ENCODE measurements at places on chromosomes 6 and 20.

GRCh38 chr6:151641028-151641427 lies 147.2 kb downstream of the CCDC170 start:
- DNase-seq: no peak

DNA sequence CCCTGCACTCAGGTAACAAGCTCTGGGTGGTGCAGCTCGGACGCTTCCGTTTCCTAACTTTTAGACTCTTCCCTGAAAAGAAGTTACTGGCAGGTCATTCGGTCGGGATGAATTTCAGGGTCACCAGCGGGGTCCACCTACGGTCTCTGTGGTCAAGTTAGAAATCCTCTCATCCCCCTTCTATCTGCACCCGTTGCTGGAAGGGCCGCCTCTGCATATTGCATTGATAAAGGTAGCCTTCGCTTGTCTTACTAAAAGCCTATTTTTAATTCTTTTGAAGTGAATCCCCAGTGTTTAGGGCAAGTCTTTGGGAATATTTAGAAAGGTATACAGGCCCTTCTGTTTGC lies 47.3 kb downstream of the LRRN4 start:
- no peak for DNase-seq

GRCh38 chr6:98777762-98778161 lies 56.6 kb upstream of the POU3F2 start:
- no peak for DNase-seq

- DNase-seq: no peak
Measured at GRCh38 chr20:54524849-54525248, 49.5 kb downstream of the DOK5 start.

DNA sequence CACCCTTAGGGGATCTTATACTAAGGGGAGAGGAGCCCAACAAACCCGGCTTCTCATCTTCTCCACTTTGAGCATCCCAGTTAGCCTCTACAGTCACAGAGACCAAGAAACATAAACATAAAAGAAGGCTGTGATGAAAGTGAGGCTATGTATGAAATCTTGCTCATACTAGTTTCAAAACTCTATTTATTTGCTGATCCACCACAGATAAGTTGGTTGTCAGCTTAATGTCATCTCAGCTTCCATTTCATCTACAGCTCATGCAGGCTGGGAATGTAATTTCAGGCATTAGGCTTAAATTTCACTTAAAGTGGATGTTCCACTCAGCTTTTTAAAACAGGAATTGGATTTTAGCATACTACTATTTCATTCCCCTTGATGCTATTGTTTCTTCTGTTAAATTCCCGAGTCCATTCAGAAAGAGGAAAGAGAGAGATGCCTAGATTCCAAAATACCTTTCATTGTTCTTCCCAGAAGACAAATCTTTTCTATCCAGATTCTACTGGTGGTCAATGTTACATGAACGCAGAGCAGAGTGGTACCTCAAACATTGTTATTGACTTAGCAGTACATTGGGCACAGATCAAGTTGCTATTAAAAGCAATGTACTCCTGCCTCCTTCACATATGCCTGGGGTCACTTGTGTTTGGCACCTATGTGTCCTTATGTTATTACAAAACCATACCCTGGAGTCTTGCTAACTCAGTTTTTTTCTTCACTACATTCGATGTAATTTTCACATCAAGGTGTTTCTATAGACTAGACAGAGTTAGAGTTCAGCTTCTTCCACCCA lies 149.0 kb downstream of the HACE1 start:
- DNase-seq: no peak

GRCh38 chr6:89799756-89800155 lies 19.8 kb downstream of the MDN1 start:
- DNase-seq: no peak

- no peak for DNase-seq
Measured at GRCh38 chr6:132954936-132955335, 140.6 kb downstream of the RPS12 start.

GRCh38 chr6:1164600-1164999 lies 147.3 kb upstream of the FOXQ1 start:
- DNase-seq: no peak

- no peak for DNase-seq
Measured at GRCh38 chr6:149963212-149963461, 606 bp upstream of the ULBP1 start.

DNA sequence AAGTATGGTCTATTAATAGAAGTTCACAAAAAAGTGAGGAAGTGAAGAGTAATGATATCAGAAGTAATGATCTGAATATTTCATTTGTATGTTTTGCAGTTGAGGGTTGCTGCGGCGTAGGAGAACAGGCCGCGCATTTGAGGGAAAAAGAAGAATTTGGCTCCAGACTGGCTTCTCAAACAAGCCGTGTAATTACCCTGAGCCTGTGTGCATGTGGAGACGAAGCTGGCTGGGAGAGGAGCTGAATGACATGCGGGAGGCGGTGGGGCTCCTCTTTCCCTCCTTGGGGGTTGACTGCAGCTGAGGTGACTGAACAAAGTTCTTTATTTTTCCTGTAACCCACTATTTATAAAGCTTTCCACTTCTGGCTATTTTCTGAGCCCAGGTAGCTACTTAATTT lies 115.5 kb upstream of the AFDN start:
- DNase-seq: no peak

DNA sequence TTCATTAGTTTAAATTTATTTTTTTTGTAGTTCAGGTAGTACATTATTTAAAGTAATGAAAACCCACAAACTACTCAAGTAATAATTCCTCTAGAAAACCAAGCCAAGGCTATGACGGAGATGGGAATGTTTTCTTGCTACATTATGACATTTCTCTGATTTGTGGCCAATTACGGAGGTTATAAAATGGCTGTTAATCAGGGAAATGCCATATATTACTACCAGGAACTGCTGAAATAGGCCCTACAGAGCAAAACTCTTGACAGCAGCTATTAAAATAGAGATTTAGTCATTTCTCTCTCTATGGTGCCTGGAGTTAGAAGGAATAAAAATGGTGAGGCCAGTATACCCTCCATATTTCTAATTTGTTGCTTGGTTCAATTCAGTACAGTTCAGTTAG lies 280.0 kb downstream of the ARHGAP18 start:
- DNase-seq: no peak
